ENCODE measurements at places on chromosomes 4 and X.

DNA sequence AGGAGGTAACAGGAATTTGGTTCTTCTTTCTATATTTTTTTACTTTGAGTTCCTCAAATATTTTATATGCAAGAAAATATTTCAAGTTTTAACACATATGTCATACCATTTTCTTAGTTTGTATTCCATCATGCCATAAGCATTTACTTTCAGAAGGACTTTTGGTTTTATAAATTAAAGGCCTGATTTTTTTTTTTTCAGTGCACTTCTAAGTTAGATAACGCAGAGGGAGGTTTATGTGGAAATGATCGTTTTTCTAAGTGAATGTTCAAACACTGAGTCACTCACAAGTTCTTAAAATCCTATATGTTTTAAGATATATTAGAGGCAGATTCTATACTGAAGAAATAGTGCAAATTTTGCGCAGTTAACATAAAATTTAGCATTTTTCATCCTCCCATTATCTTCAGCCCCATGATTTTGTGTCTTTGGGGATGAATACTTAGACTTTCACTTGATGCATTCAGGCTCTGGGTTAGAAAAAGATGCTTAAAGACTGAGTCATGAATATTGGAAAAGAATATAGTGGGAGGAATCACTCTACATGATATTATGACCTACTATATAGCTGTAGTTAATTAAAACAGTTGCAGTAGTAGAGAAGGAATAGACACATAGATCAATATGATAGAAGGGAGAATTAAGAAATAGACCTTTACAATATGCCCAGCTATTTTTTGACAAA is 54.9 kb downstream of the COL4A5 start:
- no peak for DNase-seq

GRCh38 chrX:32744921-32745320 is 466.4 kb downstream of the DMD start:
- DNase-seq = no peak

DNA sequence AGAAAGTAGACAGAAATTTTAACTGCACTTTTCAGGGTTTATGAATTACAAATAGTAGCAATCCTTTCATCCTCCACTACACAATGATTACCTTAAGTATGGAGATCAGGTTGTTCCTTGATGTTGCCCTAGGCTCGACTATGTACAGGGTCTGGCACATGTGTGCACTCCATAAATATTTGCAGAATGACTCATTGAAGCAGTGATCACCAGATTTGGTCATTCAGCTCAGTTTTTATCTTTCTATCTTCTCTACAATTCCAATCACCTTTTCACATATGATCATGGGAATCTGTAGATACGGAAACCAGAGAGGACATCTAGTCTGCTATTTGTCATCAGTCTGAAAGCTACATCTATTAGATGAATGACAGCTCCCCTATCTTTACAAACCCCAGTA is 171.7 kb upstream of the HCCS start:
- DNase-seq = no peak

DNA sequence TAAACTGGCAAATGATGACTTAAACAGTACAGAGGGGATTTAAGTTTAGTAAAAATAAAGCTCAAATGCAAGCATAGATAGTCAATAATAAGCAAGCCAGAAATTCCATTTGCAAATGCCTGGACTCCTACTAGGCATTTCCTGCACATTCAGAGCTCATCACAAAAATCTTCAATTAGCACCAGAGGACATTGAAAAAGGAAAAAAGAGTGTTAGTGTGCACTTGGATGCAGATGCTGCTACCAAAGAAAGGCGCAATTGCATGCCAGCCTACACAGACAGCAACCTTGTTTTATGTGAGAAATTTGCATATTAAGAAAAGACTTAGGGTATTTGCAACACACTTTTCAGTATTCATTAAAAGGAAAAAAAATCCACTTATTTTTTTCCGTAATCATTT is 282.1 kb downstream of the GRIA2 start:
- no peak for DNase-seq

DNA sequence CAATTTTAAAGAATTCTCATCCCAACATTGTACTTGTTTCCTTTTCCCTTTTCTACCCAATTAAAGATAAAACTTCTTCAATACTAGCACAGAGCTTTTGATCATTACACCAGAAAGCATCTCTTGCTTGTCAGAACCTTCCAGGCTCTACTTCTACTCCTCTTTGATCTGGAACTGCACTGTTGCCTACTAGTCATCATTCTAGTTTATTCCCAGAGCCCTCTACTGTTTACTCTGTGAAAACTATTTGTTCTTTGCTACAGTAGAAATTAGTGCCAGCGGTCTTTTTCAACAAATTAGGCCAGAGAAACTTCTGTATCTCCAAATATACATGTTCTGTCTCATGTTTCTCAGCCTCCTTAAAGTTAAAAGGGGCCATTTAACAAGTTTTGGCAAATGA is 46.8 kb upstream of the TMPRSS11F start:
- no peak for DNase-seq

GRCh38 chrX:39718981-39719380 is 378.8 kb downstream of the BCOR start:
- DNase-seq = no peak

GRCh38 chr4:184268584-184269160 is 51.0 kb upstream of the ENPP6 start:
- no peak for DNase-seq

DNA sequence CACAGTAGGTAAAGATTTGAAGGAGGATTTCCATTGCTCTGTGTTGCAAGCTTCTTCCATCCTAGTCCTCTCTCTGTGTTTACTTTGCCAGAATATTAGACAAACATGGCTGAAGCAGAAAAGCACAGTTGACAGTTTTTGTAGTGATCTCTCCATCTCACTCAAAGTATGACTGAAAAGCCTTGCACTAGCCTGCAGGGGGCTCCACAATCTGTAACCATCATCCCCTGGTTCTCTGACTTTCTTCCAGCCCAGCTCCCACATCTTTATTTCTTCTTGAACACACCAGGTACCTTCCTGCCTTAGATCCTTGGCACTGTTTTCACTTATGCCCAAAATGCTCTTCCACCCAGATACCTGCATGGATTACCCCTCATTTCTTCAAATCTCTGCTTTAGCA is 34.1 kb upstream of the HHIP start:
- DNase-seq = no peak

DNA sequence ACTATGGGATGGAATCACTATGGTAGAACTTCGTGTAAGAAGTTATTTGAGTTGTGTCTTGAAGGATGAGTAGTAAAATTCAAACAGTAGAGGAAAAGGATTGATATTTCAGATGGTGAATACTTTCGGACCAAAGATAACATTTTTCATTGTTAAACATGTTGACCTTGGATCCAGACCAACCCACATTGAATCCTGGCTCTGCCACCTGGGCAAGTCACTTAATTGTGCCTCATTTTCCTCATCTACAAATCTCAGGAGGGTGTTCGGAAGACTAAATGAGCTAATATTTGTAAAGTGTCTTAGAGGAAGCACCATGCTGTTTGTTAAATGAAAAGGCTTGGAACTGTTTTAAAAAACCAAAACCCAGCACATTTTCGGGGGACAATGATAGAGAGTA is 1.4 kb upstream of the AIFM1 start:
- no peak for DNase-seq

DNA sequence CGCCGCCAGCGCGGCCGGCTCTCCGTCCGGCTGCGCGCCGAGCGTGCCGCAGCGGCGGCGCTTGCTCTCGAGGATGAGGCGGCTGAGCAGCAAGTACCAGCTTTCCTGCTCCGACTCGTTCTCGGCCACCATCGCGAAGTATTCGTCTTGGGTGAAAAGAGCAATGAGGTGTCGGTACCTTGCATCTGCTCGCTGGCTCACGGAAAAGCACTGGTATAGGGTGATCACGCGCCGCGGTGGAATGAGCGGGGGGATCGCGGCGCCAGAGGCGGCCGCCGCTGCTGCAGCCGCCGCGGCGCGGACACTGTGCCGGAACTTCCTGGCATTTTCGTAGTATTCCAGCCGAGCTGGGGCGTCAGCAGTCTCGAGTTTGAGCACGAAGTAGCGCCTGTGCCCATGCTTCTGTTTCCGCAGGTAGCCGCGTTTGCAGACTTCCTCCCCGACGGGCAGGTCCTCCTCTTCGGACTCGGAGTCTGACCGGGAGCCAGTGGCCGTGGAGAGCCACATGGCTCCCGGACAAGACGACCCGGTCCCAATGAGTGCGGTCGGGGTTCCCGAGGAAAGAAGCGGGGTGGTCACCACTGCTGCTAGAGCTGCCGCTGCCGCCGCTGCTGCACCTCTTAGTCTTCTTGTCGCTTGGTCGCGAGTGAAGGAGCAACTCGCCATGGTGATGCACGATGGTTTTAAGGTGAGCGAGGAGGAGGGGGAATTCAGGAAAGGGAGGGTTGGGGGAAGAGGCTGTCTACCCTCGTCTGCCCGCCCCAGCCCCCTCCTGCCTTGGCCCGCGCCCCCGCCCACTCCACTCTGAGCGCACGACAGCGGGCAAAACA is 469 bp downstream of the IRS4 start:
- no peak for DNase-seq

DNA sequence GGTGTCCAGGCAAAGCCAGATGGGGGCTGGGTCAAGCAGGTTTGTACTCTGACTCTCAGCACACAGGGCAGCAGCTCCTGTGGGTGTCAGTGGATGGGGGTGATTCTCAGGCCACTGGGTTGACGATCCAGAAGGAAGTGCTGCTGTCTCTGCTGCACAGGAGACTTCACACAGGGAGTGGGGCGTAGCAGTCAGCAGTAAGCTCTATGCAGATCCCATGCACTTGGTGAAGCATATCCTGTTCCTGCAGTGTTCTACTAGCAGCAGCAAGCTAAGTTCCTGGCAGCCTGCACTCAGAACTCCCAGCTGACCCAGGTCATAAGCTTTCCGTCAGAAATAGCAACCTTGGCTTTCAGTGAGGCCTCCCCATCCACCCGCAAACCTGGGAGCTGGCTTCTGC is 117.6 kb upstream of the NDST3 start:
- no peak for DNase-seq
